Uterine smooth muscle cell (primary cell): ENCODE measurements at places on chromosomes 2 and 18. TPM values are rescaled to one million over a fixed set of nuclear protein-coding genes. Genes with fewer than 3 reads are reported as not detected.

Gene SLC16A14
- total RNA-seq = 2.2 and 3.5 TPM in 2 replicates

Gene PIEZO2
- total RNA-seq = 0.12 and 0.44 TPM in 2 replicates

Gene AGXT
- under 0.01 TPM in 1 of 2 replicates, not detected in the other for total RNA-seq

Gene GAL3ST2
- total RNA-seq = 0.25 and 0.44 TPM in 2 replicates

Gene TFPI
- 66.9 and 121 TPM in 2 replicates for total RNA-seq

Gene ABHD1
- total RNA-seq = under 0.01 TPM in 2 replicates

Gene ADCYAP1
- not detected in 2 replicates for total RNA-seq
